ENCODE measurements at places on chromosomes 1 and 21.
A peak's percentile ranks its signal among the peaks of the same experiment; 100 is the strongest.

DNA sequence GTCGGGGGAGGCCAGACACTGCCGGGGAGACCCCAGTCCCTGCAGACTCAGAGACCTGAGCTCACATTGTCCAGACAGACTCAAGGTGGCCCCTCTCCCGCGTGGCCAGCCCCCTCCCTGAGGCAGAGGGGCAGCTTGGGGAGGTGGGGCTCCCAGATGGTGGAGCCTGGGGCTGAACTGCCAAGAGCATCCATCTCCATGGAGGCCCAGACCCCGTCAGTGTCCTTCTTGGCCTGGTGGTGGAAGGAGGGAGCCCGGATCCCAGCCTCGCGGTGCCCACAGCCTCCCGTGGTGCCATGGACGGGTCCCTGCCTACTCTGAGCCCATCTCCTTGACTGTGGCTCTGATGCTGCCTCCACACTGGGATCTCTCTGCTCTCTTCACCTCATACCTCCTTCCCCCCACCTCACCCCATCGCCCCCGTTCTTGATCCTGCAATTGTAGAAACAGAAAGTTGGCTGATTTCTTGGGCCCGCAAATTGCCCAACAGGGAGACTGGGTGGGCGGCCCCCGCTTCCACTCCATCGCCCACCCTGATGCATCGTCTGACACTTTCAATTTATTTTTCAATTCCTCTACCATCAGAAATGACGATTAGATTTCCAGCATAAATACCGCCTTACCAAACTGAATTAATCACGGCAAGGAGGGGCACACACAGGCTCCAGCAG lies 348.9 kb downstream of the MATN1 start:
- no peak for DNase-seq

DNA sequence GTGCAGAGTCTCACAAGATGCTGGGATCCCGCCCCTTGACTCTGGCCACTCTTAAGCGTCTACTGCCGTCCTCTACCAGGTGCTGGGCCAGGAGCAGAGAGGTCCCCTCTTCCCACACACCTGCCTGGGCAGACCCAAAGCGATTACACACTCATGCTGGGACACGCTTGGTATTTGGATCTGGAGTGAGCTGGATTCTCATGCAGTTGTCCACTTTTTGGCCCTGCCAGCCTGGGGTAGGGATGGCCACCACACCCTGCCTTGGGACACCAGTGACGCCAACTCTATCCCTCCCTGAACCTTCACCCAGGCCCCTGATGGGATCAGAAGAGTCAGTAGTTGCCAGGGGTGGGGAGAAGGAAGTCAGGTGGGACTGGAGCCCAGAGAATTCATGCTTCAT lies 28.6 kb downstream of the ITPKB start:
- DNase-seq, result no peak

DNA sequence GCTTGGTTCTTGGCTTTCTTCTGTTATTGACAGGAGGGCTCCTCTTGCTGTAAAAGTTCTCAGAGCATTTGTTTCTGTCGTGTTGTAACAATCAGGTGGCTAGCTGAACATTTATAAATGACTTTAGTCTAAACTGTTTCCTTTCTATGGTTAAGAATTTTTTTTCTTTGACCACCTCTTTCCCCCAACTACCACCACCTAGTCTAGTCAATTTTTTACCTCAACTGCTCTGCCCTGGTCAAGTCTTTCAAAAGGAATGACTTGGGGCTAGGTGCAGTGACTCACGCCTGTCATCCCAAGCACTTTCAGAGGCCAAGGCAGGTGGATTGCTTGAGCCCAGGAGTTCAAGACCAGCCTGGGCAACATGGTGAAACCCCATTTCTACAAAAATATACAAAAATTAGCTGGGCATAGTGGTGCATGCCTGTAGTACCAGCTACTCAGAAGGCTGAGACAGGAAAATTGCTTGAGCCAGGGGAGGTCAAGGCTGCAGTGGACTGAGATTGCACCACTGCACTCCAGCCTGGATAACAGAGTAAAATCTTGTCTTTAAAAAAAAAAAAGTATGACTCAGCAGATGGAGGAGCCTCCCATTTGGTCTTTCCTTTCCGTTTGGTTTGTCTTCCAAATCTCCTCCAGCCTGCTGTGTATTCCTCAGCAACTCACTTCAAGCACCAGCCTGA lies 40.7 kb downstream of the MAP3K21 start:
- no peak for DNase-seq

GRCh38 chr1:217393896-217394295 lies 237.0 kb downstream of the GPATCH2 start:
- DNase-seq, result no peak

- no peak for DNase-seq
Measured at GRCh38 chr1:119373465-119373864, 4.9 kb downstream of the HAO2 start.

DNA sequence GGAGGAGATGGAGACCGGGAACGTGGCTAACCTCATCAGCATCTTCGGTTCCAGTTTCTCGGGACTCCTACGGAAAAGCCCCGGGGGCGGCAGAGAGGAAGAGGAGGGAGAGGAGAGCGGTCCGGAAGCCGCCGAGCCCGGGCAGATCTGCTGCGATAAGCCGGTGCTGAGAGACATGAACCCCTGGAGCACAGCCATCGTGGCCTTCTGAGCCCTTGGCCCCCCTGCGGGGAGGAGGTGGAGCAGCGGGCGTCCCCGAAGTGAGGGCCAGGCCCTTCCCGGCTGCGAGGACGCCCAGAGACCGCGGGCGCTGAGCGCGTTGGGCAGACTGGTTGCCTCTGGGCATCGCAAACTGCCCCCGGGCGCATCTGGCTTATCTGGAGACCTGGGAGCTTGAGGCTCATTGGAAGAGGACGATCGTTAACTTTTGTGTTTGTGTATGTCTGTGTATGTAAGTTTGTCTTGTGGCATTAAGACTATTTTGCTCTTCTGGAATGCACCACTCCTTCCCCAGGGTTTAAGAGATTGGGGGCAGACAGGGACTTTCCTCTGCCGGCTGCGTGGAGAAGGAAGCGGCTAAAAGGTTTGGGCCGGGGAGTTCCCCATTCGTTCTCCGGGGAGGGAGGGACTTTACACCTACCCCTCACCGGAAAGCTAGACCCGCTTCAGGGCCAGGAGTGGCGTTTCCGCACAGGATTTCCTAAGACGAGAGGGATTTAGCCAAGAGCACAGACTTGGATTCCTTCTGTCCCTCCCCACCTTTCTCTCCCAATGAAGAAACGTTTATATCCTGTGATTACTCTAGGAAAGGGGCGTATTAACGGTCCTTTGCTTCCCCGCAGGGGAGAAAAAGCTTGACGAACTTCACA lies 1.4 kb downstream of the IER5 start:
- no peak for DNase-seq

DNA sequence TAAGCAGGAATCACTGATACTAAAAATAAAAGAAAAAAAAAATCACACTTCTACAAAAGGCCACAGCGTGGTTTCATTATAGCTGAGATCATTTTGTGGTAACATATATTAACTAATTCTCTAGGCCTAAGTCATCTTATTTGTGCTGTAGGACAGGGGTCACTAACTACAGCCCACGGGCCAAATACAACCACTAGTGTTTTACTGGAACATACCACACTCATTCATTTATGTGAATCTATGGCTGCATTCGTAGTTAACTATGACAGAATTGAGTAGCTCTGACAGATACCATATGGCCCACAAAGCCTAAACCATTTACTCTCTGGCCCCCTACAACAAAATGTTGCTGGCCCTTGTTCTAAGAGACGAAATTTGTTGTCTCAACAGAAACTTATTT lies 224.4 kb downstream of the VAV3 start:
- no peak for DNase-seq

- DNase-seq, result no peak
Measured at GRCh38 chr1:189977184-189977583, 500.5 kb downstream of the BRINP3 start.

DNA sequence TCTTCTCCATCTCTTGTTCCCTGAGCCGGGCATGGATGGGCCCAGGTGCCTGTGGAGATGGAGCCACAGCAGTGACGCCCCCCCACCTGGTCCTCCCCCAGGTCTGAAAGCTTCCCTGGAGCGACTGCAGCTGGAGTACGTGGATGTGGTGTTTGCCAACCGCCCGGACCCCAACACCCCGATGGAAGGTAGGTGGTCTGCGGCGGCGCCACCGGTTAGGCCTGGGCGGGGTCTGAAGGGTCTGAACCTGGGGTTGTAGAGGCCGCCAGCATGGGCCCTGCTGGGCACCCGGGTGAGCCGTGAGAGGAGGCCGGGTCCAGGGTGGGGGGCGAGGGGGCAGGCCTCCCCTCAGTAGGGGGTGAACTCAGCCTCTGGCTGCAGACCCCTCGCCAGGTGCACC lies 44.6 kb downstream of the KCNAB2 start:
- DNase-seq, result no peak

- DNase-seq, result no peak
Measured at GRCh38 chr21:46191686-46192575, 7.7 kb upstream of the SPATC1L start.

DNA sequence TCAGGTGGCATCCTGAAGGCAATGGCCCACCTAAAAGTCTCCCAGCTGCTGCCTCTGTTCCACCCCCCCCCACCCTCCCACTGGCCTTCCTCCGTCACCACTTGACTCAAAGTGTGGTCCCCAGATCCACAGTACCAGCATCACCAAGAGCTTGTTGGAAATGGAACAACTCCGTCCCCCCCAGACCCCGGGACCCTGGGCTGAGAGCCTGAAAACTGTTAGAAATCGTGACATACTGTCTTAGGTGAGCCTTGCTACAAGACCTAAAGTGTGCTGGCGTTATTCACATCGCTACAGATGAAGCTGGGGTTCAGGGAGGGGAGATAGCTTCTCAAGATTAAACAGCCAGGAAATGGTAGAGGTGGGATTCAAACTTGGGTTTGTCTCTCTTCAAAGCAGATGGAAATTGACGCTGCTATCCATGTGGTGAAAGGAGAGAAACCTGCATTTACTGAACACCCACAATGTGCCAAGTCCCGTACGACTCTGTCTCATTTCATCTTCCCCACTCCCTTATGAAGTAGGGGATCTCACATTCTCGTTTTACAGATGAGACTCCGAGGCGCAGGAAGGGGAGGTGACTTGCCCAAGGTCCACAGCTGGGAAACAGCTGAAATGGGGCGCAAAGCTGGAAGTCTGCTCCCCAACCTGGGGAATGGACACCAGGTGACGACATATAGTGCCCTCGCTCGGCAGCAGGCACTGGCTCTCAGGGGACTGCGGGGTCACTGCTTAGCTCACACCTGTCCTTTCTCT lies 52.8 kb upstream of the IFFO2 start:
- DNase-seq, result no peak

DNA sequence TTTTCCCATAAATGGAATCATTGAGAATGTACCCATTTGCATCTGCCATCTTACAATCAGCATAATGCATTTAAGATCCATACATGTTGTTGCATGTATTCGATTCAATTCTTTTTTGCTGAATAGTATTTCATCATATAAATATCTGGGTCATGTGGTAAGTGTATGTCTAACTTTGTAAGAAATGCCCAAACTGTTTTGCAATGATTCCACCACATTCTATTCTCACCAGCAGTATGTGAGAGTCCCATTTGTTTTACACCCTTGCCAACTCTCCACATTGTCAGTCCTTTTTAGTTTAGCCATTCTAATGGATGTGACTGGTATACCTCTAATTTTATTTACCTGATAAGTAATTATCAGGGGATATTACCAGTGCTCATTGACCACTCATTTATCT lies 115.8 kb upstream of the PBX1 start:
- no peak for DNase-seq

DNA sequence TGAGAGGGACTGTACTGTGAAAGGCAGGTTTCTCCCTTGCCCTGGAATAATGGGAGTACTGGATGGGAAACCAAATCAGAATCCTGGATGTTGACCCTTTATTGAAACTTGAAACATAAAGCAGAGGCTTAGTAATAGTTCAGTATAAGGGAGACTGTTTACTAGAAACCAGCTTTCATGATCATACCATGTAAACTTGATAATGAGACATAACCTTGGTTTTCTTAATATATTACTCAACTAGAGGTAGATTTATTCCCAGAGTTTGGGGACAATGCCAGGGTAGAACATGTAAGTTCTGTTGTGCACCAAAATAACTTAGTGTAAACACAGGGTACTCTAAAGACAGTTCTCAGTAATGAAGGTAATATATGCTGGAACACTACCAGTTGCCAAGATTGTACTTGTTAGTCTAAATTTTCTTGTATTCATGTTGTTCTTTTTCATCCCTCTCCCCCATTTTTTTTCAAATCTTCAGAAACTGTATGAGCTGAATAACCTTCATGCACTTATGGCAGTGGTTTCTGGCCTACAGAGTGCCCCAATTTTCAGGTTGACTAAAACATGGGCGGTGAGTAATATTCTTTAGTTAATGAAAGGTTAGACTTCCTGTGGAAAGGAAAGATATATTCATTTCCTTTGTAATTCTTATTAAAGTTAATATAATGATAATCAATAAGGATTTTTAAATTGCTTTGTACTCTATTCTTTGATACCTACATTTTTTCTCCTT lies 49.6 kb downstream of the ANGPTL1 start:
- DNase-seq, result no peak

GRCh38 chr1:202998836-202999750 lies 8.1 kb upstream of the TMEM183A start:
- peak; percentile 26 for DNase-seq

DNA sequence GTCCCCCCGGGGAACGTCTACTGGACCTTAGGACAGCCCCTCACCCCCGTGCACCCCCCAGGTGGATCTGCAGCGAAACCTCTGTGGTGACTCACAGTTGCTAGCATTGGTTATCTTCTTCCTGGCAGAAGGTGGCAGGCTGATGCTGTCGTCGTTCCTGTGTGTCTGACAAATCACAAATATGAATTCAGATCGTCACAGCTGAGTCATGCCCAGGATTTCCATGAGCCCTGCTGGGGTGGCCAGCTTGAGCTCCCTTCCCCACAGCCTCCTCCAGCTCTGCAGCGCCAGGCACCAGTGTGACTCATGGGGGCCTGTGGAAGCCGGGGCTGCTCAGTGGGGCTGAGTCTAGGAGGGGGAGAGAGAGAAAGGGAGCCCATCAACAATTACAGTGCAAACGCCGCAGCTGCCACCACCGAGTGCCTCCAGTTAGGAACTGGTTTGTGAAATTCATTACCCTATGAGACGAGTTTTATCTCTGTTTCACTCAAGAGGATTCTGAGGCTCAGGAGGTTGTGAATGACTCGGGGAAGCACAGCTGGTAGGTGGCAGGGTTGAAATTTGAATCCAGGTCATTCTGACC lies 197.9 kb downstream of the DYRK1A start:
- no peak for DNase-seq

DNA sequence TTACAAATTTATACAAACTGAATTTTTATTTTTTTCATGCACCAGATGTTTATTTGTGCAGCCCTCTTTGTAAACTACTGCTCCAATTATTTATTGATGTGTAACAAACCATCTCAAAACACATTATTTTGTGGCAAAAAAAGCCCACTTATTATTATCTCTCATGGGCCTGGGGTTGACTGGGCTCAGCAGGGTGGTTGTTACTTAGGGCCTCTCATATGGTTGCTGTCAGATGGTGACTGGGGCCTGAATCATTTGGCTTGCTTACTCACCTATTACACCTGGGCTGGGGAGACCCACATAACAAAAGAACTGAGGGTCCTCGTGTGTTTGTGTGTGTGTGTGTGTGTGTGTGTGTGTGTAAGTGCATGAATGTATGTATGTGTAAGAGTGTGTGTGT lies 52.5 kb upstream of the HSPA13 start:
- DNase-seq, result no peak

Measured in forelimb muscle (tissue), 1 donor.